ENCODE measurements at places on chromosomes 3 and 15.
A peak's percentile ranks its signal among the peaks of the same experiment; 100 is the strongest.

GRCh38 chr15:89205991-89206585 lies 15.3 kb downstream of the RLBP1 start:
- no peak for DNase-seq

DNA sequence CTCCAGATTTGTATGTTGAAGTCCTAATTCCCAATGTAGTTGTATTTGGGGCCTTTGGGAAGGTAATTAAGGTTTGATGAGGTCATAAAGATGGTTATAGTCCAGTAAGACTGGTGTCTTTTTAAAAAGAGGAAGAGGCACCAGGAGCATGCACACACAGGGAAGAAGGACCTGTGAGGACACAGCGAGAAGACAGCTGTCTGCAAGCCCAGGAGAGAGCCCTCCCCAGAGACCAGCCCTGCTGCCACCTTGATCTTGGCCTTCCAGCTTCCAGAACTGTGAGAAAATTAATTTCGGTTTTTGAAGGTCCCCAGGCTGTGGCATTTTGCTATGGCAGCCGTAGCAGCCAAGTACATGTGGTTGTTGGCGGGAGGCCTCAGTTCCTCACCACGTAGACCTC lies 32.8 kb upstream of the TSEN2 start:
- DNase-seq = no peak

- DNase-seq = no peak
These were observed 8.2 kb downstream of the GP5 start for GRCh38 chr3:194390835-194391234.

- no peak for DNase-seq
These were observed 22.1 kb downstream of the KLHL25 start for GRCh38 chr15:85772668-85773067.

GRCh38 chr15:52699457-52699856 lies 20.3 kb upstream of the ATOSA start:
- DNase-seq = no peak

DNA sequence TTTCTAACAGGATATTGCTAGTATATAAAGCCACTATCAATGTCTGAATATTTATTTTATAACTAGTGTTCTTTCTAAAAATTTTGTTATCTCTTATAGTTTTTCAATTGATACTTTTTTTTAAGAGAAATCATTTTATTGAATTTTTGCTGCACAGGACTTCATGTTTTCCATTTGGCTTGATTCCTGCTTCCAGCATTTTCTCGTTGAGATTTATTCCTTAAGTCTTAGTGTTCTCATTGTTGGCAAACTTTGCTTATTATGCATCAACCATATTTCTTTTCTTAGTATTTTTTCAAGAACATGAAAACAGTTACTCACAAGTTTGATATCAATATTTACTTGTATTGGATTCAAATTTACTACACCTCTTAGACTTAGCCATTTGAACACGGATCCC lies 113.4 kb downstream of the UNC13C start:
- DNase-seq = no peak

GRCh38 chr3:133138017-133138416 lies 99.8 kb downstream of the TMEM108 start:
- no peak for DNase-seq

DNA sequence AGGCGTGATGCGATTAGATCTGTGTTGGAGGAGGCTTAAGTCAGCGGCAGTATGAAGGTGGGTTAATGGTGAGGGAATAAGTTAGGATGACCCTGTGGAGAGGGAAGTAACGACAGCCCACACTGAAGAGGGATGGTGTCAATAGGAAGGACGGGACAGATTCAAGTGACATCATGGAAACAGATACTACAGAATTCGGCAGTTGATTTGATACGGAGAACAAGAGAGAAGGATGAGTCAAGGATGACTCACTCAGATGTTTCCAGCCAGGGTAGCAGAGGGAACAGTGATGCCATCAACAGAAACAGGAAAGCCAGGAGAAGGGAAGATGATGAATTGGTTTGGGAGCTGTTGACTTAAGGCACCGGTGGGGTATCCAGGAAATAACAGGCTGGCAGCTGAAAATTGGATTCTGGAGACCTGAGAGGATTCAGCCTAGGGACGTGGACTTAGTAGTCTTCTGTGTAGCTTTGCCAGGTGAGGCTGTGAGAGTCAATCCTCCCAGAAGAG lies 38.0 kb downstream of the SHC4 start:
- DNase-seq = peak; percentile 95

DNA sequence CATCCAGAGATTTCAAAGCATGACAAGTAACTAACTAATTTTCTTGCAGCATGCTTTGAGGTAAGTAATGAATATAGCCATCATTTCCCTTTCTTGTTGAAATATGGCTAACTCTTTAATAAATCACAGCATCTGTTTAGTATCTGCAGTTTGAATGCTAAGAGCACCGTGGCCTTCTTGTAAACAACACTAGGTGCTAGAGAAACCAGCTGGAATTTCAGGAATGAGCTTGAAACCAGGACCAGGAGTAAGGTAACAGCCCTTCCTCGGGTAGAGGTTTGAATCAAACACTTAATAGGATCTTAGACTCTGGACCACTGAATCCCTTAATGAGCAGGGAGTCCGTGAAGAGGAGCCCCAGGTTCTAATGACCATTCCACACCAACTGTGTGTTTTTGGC lies 13.6 kb downstream of the CALML4 start:
- DNase-seq = no peak

GRCh38 chr3:123347691-123348264 lies 101.1 kb downstream of the ADCY5 start:
- no peak for DNase-seq

GRCh38 chr15:95937128-95937528 lies 393.4 kb upstream of the NR2F2 start:
- DNase-seq = peak; percentile 86

Measured in EH (cell line).